ENCODE measurements at places on chromosomes 12 and 14. TPM values are rescaled to one million over a fixed set of nuclear protein-coding genes. Genes with fewer than 3 reads are reported as not detected.

The SCN8A gene
- 2.6 TPM for total RNA-seq

The PTPRB gene
- 1.2 TPM for total RNA-seq

- DNase-seq: no peak
These were observed 64.3 kb downstream of the DAD1 start for GRCh38 chr14:22524784-22525161.

DNA sequence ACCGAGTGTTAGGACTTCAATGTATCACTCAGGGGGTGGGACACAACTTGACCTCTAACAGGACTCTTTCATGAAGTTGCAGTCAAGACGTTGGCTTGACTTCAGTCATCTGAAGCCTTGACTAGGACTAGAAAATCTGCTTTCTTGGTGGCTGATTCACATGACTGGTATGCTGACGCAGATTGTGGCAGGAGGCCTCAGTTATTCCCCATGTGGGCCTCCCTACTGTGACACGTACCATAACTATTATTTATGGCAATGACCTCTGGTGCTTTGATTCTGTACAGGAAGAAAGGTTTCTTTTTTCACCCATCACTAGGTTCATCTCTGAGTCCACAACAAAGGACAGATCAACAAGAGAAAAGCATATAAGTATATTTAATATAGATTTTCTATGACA, 270.4 kb downstream of the NEDD1 start:
- DNase-seq: no peak

- no peak for DNase-seq
These were observed at the start of gene NR1H4 for GRCh38 chr12:100473716-100474150. Gene NR1H4 (plus strand): TSS chr12:100473866. CDS start chr12:100493324, 19,458 bp downstream.
